ENCODE measurements at places on chromosomes 11 and 22. TPM values are rescaled to one million over a fixed set of nuclear protein-coding genes. Genes with fewer than 3 reads are reported as not detected.
A peak's percentile ranks its signal among the peaks of the same experiment; 100 is the strongest.

DNA sequence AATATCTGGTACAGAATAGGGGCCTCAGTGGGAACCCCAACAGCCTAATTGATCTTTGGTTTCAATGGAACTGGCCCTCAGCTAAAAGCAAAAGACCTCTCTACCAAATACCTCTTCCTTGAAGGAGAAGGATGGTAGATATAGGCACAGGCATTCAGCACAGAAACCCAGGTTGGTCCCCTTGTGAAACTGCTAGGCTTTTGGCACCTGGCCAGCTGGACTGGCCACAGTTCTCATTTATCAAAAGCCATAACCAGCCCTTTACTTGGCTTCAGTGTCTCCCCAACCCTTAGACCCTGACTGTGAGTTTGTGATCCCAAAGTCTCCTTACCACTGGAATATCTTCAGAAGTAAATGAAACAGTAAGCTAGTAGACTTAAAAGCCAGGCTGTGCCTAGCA, 152.9 kb downstream of the TENM4 start:
- no peak for DNase-seq

GRCh38 chr11:38046571-38047135, 1448.6 kb upstream of the RAG2 start:
- no peak for DNase-seq

Gene ANGPTL5
- polyA plus RNA-seq = not detected

DNA sequence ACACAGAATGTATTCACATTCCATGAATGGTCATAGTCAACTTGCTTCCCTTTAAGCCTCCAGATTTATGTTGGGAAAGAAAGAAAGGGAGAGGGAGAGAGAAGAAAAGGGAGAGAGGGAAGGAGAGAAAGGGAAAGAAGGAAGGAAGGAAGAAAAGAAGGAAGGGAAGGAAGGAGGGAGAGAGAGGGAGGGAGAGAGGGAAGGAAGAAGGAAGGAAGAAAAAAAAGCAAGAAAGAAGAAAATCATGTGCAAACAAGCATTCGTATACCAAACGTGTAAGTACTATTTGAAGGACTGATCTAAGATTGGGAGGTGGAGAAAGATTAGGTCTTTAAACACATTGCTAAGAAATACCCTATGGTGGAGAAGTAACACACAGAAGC, 23.9 kb upstream of the ARHGAP20 start:
- no peak for DNase-seq

DNA sequence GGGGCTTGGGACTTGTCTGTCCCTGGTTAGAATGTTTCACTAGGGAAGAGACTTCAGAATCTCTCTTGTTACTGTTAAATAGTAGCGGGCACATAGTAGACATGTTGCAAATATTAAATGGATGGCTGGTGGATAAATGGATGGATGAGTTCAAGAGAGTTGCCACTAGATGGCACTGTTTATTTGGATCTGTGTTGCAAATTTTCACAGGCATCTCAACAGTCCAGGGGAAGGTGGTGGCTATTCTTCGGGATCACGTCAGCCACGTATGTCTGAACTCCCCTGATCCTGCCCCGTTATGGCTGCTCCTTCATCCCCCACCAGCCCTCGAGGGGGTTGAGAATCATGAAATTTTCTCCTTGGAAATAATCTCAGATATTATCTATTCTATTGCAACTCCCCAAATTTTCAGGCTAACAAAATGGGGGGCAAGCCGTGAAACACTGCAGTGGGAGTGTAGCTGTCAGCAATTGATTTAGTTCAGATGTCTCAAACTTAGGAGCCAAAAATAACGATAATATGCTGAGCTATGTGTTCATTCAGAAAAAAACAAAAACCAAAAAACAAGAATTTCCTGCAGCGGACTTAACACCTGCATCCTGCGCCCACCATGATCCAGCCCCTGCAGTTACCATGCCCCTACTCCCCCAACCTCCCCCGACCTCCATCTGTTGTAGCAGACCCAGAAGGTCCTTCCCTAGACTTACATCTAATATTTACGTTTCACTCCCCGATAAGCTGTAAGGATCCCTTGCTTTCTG, 29.1 kb upstream of the BIRC3 start:
- peak; percentile 73 for DNase-seq

DNA sequence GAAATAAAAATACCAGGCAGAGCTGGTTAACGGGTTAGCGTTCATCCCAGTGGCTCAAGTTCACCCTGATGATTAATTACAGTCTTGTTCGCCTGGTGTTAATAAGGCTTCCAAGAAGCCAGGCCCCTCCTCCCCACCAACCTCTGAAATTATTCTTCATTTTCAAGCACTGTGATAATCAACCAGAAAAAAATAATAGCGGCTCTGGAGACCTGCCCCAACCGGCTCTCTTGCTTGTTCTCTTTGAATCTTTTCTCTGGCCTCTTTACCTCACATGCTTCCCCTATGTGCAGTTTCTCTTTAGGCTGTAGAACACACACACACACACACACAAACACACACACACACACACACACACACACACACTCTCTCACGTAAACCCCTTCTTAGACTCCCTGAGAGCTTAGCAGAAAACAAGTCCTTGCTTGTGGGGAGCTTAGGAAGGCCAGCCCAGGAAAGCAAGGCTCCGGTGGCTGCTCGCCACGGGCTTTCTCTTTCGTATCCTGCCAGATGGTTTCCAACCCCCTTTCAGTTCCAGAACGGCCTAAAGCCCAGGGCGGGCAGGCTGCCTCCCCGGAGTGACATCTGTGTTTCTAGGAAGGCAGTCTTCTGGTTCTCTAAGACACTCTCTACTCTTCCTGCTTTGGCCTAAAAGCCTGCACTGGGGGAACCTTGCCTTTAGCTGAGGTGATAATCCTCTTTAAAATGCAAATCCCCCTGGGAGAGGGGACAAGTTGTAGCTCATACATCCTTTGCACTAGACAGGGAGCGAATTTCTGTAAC, 106.4 kb upstream of the SESN3 start:
- peak; percentile 45 for DNase-seq

Gene CHRNA10
- 2.9 TPM for polyA plus RNA-seq

DNA sequence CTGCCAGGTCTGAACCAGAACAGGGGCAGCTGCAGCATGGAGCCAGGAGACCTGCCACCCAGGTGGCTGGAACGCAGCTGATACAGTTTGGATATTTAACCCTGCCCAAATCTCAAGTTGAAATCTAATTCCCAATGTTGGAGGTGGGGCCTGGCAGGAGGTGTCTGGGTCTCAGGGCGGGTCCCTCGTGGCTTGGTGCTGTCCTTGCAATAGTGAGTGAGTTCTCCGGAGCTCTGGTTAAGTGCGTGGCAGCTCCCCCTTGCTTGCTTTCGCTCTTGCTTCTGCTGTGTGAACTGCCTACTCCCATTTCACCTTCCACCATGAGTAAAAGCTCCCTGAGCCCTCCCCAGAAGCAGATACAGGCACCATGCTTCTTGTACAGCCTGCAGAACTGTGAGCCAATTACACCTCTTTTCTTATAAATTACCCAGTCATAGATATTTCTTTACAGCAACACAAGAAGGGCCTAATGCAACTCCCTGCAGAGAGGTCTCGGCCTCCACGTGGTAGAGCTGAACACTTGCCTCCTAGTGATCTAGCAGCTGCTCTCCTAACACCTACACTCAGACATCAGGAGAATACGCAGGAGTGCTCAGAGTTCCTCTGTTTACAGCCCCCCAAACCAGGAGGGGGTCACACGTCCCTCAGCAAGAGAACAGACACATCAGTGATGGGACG, 203.7 kb downstream of the CTTN start:
- DNase-seq = no peak

DNA sequence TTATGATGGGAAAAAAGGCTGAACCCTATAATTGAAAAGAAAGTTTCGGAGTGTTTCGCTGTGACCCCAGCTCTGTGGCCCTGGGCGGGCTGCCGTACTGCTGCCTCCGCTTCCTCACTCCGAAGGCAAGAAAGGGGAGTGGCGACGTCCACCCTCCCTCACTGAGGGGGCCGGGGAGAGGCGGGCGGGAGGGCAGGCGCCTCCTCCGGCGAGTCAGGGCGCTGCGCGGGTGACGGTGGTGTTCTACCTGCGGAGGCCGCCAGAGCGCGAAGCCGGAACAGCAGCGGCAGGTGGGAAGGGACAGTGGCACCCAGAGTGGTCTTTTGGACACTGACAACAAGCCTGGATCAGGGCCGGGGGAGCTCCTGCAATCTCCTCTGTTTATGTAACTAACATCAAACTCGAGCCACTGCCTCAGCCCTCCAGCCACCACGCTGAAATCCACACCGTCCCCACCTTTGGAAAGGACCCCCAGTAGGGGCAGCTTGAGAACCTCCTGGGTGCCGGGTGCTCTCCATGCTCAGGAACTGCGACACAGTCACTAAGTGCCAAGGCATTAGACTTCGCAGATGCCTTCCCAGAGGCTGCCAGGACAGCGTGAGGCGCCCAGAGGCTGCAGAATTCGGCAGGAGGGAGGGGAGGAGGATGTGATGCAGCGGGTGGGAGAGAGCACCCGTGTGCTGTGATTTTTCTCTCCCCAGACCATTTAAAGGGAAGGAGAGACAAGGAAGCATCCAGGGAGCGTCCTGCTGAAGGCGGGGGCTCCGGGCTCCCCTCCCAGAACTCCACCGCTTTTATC, 25.5 kb downstream of the BID start:
- DNase-seq = no peak

GRCh38 chr11:36376009-36376887, 80.2 kb downstream of the PRR5L start:
- DNase-seq = no peak

GRCh38 chr11:27216270-27217149, 146.5 kb downstream of the CCDC34 start:
- peak; percentile 87 for DNase-seq

DNA sequence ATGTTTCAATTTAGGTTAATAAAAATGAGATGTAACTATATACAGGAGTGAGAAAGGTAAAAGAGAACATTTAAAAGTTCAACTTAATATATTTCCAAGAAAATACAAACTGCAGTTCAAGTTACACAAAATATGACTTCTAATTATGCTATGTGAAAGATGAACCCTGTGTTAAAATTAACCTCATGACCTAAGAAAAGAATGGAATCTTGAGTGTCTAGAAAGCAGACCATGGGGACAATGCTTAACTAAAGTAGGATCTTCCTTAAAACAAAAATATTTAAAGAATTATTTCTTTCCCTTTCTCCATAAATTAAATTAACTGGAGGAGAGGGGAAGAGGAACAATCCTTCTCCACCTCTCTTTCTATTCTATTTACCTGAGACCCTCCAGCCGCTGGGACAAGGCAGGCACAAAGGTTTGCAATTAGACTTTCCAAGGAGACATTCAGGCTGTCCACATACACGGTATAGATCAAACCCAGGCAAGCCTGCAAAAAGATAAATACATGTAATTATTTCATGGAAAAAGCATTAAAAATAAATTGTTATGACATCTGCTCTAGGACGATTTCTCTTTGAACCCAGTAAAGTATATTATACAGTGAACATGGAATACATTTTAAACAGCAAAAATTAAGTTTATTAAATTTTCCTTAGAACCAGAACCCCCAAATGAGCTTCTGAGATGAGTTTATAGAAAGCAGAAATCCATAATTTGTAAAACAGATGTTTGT, 264.5 kb downstream of the SBF2 start:
- DNase-seq = no peak

GRCh38 chr22:29391546-29391945, 3.2 kb upstream of the AP1B1 start:
- no peak for DNase-seq

GRCh38 chr11:21144531-21144930, 475.1 kb downstream of the NELL1 start:
- peak; percentile 17 for DNase-seq

DNA sequence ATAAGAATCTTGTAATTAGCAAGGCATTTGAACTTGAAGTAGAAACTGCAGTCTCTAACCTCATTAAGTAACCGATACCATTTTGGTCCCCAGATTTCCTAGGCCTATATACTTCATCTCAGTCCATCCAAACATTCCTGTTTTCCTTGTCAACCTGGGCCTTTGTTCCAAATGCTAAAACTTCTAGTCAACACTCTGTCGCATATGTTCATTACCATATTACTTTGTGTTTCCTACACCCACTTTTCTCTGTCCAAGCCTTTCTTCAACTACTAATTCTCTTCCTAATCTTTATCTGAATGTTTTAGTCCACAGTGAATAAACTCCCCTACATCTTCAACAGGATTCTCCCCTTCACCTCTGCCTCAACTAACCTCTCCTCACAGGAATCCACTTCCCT, 31.4 kb downstream of the MTMR2 start:
- DNase-seq = no peak

Gene SH3BP1
- 19.7 TPM for polyA plus RNA-seq

GRCh38 chr11:134235399-134235798, 10.9 kb downstream of the VPS26B start:
- no peak for DNase-seq

DNA sequence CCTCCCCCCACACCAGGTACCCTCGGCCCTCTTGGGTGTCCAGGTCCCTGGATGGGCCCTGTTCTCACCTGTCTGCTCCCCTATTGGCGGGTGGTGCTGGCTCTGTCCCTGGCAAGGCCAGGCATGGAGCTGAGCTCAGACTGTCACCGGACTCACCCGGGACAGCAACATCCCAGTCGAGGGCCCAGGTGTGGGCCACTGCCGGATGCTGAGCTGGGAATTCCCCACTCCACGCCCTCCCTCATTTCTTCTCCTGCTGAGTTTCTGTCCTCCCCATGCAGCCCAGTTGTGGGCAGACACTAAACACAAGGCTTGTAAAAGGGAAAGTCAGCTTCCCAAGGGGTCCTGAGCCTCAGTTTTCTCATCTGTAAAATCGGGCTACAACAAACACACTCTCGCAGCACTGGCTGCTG, 2.0 kb upstream of the AP5B1 start:
- no peak for DNase-seq

Gene TSPAN18
- polyA plus RNA-seq = 59.9 TPM

DNA sequence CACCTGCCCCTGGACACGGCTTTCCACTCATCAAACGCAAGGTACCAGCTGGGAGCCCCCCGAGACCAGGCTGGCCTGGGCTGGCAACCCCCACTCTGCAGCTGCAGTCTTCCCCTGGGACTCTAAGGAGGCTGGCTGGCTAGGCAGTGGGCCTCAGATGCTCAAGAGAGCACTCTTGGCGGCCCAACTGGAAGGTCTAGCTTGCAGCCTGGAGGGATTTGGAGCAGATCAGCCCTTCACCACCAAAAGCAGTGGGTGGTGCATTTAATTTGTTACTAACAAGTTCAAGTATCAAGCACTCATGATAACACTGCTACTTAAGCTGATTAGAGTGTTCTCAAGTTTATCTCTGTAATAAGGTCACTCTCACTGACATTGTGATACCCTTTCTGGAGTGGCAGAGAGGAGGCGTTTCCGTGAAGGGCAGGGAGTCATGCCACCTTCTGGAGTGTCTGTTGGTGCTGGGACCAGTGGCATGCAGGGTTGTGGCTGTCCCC, 21.5 kb downstream of the C22orf23 start:
- no peak for DNase-seq

- no peak for DNase-seq
Observed at GRCh38 chr22:46088541-46089311, 61.6 kb upstream of the PPARA start.

Gene NAV2
- 34.4 TPM for polyA plus RNA-seq
